ENCODE measurements at places on chromosomes 13 and 19. TPM values are rescaled to one million over a fixed set of nuclear protein-coding genes. Genes with fewer than 3 reads are reported as not detected.

The SLC17A7 gene
- total RNA-seq: 2.3 TPM

The MCEMP1 gene
- 9.1 TPM for total RNA-seq

The FBXL12 gene
- total RNA-seq: 23.0 TPM

The FSD1 gene
- not detected for total RNA-seq

The ZNF160 gene
- 32.8 TPM for total RNA-seq

- no peak for DNase-seq
Observed at GRCh38 chr19:44710483-44710882, 11.5 kb downstream of the CEACAM16 start.

DNA sequence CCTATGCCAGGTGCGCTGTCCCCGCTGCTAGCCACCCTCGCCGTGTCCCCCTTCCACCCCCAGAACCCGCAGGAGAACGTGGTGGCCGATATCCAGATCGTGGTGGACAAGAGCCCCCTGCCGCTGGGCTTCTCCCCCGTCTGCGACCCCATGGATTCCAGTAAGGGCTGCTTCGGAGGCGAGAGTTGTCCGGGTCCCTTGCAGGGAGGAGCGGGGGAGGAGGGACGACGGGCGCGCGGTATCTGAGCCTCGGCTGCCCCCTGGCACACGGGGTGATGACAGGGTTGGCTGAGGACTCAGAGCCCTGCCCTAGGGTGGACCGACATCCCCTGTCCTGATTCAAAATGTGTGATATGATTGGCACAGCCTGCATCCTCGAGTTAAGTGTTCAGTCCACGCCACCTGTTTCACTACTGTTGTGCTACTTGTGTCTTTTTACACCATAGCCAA lies 653 bp downstream of the MVB12A start:
- no peak for DNase-seq

GRCh38 chr19:35417713-35418534 lies 30.1 kb upstream of the FFAR2 start:
- DNase-seq: no peak

- no peak for DNase-seq
Observed at GRCh38 chr13:46103037-46103436, 1.8 kb downstream of the CPB2 start.

DNA sequence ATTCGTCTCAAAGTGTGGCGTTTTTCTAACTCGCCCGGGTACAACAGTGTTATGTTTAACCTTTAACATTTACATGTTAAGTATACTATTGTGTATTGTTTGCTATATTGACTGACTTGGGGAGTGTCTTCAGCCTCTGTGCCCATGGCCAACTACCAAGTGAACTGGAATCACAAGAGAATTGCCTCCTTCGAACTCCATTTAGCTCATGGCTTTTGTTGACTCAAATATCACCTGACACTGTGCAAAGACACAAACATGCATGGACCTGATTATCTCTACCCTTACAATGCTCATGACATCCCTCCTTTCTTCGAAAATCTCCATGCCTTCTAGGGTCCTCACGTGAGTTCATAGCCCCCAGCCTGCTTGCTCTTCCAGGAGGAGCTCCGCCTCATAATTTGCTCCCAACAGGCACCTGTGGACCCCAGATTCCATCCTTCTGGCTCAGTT lies 704 bp downstream of the ZNF814 start:
- DNase-seq: no peak

DNA sequence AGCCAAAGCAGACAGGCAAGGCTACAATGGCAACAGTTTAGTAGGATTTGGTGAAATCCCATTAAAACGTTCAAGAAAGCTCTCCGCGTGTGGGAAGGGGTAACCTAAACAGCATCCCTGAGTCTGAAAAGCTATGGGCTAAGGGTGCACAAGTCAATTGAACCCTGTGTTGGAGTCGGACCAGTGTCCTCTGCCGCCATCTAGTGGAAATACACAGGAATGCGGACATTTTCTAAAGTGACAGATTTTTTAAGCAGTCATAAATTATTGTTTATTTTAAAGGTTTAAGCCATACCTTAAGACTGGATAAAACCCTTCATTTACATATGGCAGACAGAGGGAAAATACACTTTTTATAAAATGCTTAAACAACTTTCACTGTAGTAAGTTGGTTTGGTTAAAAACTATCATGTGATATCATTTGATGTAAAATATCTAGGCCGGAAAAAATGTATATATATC lies 26.5 kb upstream of the LSM14A start:
- no peak for DNase-seq

- no peak for DNase-seq
Observed at GRCh38 chr19:32798201-32798600, 71.4 kb downstream of the SLC7A9 start.

DNA sequence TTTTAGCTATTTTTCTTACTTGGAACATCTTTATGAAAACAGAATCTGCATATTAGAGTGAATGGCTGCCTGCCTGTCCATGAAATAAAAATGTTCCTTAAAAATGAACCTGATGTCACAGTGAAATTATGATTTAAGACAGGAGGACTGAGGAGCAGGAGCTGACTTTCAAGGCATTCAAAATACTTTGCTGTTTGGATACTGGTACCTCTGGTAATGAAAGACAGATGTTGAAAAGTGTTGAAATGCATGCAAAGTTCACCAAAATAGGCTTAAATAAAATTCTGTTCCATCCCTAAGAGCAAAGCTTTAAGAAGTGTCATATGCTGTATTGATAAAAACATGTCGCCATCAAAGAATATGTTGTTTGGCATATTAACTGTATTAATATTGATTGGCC lies 1.7 kb downstream of the ARHGEF7 start:
- DNase-seq: no peak

Measured in mesenteric fat pad (tissue), 1 donor.